ENCODE measurements at places on chromosomes 12 and 14. TPM values are rescaled to one million over a fixed set of nuclear protein-coding genes. Genes with fewer than 3 reads are reported as not detected.

The NTN4 gene
- total RNA-seq = 7.6 TPM

The LTBP2 gene
- 0.57 TPM for total RNA-seq

The MYF6 gene
- not detected for total RNA-seq

The PLEKHH1 gene
- total RNA-seq = not detected

DNA sequence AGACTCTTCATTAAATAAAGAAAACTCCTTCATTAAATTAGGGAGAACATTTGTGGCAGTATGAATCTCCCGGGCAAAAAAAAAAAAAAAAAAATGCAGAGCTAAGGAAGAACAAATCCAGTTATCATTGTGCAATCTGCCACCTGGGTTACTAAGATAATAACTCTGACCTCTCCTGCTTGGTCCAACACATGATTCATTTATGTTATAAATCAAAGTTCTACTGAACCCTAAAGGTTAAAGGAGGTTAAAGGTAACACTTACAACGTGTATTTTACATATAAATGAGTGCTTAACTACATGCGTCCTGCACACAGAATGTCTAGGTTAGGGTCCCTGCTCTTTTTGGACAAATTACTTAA lies 4.2 kb downstream of the TGFB3 start:
- no peaks in the 10 kb centered on the region for H3K27me3 ChIP-seq
- no peak overlapping the region for H3K4me3 ChIP-seq
- no peak overlapping the region for H3K27ac ChIP-seq
- H3K4me1 ChIP-seq = peaks cover 30% of the 10 kb centered on the region
- no peak for DNase-seq

- peaks cover 9% of the 10 kb centered on the region for H3K36me3 ChIP-seq
- H3K4me3 ChIP-seq = no peak overlapping the region
- no peak overlapping the region for H3K27ac ChIP-seq
- peaks cover 41% of the 10 kb centered on the region for H3K27me3 ChIP-seq
- DNase-seq = no peak
Measured at GRCh38 chr14:105198588-105198987, 17.5 kb upstream of the NUDT14 start.

GRCh38 chr14:31051511-31051910 lies 25.3 kb upstream of the STRN3 start:
- H3K4me3 ChIP-seq = no peak overlapping the region
- H3K36me3 ChIP-seq = peaks cover 3% of the 10 kb centered on the region
- H3K4me1 ChIP-seq = peaks cover 5% of the 10 kb centered on the region
- peak overlapping the region; percentile 43 for H3K27ac ChIP-seq

DNA sequence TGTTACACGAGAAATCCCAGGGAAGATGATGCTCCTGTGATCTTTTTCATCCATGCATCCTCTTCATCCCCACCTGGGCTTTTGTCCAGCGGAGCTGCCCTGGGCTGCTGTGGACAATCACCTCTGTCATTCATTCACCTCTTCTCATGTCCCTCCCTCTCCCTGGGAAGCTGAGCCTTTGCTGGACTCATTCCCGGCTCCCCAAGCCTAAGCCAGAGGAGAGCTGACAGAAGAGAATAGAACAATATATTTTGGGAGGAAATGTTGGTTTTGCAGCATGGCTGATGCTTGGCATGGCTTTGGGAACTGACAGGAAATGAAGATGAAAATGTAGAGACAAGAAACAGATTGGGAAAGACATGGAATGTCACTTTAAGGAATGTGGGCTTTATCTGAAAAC lies 177.4 kb downstream of the DICER1 start:
- H3K4me3 ChIP-seq = no peak overlapping the region
- H3K27me3 ChIP-seq = peaks cover 16% of the 10 kb centered on the region
- DNase-seq = no peak
- no peaks in the 10 kb centered on the region for H3K36me3 ChIP-seq
- no peak overlapping the region for H3K27ac ChIP-seq

GRCh38 chr12:12507121-12507520 lies 55.5 kb downstream of the DUSP16 start:
- H3K4me3 ChIP-seq = no peak overlapping the region
- DNase-seq = no peak
- peaks cover 5% of the 10 kb centered on the region for H3K36me3 ChIP-seq
- H3K27me3 ChIP-seq = no peaks in the 10 kb centered on the region

DNA sequence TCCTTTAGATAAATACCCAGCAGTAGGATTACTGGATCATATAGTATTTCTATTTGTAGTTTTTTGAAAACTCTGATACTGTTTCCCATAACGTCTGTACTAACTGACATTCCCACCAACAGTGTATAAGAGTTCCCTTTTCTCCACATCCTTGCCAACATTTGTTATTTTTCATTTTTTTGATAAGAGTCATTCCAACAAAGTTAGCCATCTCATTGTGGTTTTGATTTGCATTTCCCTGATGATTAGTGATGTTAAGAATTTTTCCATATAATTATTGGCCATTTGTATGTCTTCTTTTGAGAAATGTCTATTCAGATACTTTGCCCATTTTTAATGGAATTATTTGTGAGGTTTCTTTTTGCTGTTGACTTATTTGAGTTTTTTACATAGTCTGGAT lies 486.0 kb downstream of the FLRT2 start:
- peaks cover 2% of the 10 kb centered on the region for H3K36me3 ChIP-seq
- H3K4me1 ChIP-seq = peaks cover 2% of the 10 kb centered on the region
- H3K27me3 ChIP-seq = no peaks in the 10 kb centered on the region
- no peak for DNase-seq
- H3K4me3 ChIP-seq = no peak overlapping the region
- no peak overlapping the region for H3K27ac ChIP-seq

DNA sequence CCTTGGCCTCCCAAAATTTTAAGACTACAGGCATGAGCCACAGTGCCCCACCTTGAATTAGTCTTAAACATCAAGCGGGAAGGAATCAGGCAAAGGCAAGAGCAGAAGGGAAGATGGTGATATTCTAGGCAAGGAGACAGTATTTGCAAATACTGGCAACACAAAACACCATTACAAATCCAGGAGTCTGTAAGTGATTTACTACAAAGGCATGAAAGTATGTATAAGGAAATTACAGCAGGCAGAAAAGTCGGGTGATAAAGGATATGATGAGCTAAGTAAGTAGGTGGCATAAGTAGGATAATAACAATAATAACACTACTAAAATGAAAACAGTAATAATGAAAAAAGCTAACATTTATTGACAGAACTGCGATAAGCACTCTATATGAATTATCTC lies 28.5 kb downstream of the FMNL3 start:
- H3K4me3 ChIP-seq = no peak overlapping the region
- peaks cover 51% of the 10 kb centered on the region for H3K4me1 ChIP-seq
- no peak for DNase-seq
- H3K27me3 ChIP-seq = no peaks in the 10 kb centered on the region

DNA sequence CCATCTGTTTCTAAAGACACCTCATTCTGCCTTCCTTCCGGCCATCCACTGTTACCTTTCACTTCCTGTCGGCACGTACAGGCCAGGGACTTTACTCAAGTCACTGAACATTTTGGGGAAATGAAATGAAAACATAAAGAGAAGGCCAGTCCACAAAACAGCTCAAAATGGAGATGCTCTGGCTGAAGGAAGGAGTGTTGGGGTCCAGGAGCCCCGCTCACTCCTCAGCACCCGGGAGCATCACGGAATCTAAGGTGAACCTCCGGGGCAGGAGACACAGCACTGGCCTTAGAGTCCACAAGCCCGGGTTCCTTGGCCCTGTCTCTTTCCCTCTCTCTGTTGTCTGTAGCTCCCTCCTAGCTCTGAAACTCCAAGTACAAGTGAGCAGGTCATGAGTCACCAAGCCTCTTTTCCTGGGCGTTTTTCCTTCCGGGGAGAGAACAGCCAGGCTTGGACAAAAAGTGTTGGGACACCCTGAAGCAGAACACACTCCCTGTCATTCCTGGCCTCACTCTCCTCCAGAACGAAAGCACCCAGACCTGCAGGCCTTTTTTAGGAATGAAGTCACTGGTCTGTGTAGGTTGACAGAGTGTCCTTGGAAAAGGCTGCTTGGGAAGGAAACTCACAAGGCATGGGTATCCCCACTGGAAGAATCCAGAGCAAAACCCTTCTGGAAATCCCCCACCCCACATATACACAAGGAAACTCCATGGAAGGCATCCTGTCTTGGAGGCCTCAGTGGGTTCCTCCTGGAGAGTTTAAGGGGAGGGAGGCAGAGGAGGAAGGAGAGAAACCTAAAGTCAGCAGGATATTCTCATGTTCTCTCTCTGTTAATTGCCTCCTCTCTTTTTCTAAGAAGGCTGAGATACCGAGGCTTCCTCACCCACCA lies 245.3 kb downstream of the ZFP36L1 start:
- H3K27me3 ChIP-seq = no peaks in the 10 kb centered on the region
- H3K4me1 ChIP-seq = peaks cover 8% of the 10 kb centered on the region
- no peak overlapping the region for H3K4me3 ChIP-seq
- peaks cover 3% of the 10 kb centered on the region for H3K36me3 ChIP-seq

- no peaks in the 10 kb centered on the region for H3K4me1 ChIP-seq
- peaks cover 10% of the 10 kb centered on the region for H3K27me3 ChIP-seq
- DNase-seq = no peak
- H3K27ac ChIP-seq = no peak overlapping the region
- H3K36me3 ChIP-seq = no peaks in the 10 kb centered on the region
Measured at GRCh38 chr12:32431025-32431424, 31.7 kb downstream of the FGD4 start.

- H3K27ac ChIP-seq = no peak overlapping the region
- H3K36me3 ChIP-seq = peaks cover 6% of the 10 kb centered on the region
- H3K4me3 ChIP-seq = no peak overlapping the region
- H3K4me1 ChIP-seq = no peaks in the 10 kb centered on the region
Measured at GRCh38 chr12:123873793-123874192, 98.8 kb downstream of the CCDC92 start.

DNA sequence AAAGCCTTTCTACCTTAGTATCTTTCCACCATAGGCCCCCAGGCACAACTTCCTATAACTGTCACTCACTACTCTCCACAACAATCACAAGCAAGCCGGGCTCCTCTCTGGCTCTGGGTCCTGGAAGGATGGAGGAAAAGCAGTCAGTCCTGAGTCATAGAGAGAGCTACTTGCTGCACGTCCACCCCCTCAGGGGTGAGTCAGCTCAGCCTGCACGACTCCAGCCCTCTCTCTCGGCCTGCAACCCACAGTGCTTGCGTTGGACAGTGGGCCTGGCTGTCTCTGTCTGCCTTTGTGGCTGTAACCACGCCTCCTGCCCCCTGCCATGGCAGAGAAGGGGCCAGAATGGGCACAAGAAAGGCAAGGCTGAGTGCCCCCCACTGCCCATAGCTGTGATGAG lies 154.1 kb upstream of the FKBP4 start:
- no peak for DNase-seq
- peaks cover 8% of the 10 kb centered on the region for H3K36me3 ChIP-seq
- H3K27me3 ChIP-seq = peaks cover 71% of the 10 kb centered on the region
- H3K4me1 ChIP-seq = peaks cover 16% of the 10 kb centered on the region
- H3K4me3 ChIP-seq = no peak overlapping the region

All from T-helper 17 cell (primary cell).